WTC11 (cell line): ENCODE measurements at places on chromosomes 11 and 22.

DNA sequence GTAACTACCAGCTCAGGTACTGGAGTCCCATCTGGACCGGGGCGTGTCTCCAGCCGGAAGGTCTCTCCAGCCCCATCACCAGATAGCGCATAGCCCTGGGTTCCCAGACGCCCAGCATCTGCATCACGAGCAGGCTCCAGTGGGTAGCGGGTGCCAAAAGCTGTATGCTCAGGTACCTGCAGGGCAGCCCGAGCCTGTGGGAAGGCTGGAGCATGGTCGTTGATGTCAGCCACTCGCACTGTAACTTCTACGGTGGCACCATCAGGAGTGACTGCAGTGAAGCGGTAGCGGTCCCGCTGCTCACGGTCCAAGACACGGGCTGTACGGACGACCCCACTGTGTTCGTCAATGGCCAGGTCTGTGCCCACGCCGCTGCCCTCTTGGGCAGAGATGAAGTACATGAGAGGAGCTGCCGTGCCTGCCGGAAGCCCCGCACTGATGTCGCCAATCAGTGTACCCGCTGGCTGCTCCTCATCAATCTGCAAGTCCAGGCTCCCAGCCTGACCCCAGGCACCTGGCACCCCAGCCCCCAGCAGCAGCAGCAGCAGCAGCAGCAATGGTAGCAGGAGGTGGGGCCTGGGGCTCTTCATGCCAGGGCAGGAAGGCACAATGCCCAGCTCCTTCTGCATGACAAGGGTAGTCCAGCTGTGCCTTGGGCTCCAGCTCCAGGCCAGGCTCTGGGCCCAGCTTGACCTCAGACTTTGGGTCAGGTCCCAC lies 14.5 kb downstream of the DCHS1 start:
- no peak for DNase-seq

- no peak for DNase-seq
These were observed 3.2 kb downstream of the TAF1D start for GRCh38 chr11:93737904-93738612.

DNA sequence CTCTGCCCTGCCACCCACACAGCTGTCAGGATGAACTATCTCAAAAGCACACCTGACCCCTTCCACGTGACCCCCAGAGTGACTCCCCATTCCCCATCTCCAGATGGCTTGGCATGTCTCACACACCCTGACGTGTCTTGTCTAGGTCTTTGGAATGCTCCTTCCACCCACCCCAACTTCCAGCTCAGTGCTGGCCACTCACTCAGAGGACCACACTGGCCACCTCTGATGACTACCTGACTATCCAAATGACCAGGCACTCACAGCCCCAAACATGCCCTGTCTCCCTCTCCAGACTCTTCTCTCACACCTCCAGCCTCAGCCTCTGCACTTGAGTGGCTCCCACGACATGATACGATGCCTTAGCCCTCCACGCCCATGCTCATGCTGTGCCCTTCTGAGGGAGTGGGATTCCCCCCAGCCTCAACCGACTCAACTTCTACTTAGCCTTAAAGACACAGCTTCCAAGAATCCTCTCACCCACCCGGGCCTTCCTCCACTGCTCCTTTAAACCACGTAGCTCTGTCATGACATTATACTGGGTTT lies 259.4 kb downstream of the BUD13 start:
- no peak for DNase-seq

GRCh38 chr11:11215058-11215815 lies 137.8 kb downstream of the CSNK2A3 start:
- DNase-seq = no peak

DNA sequence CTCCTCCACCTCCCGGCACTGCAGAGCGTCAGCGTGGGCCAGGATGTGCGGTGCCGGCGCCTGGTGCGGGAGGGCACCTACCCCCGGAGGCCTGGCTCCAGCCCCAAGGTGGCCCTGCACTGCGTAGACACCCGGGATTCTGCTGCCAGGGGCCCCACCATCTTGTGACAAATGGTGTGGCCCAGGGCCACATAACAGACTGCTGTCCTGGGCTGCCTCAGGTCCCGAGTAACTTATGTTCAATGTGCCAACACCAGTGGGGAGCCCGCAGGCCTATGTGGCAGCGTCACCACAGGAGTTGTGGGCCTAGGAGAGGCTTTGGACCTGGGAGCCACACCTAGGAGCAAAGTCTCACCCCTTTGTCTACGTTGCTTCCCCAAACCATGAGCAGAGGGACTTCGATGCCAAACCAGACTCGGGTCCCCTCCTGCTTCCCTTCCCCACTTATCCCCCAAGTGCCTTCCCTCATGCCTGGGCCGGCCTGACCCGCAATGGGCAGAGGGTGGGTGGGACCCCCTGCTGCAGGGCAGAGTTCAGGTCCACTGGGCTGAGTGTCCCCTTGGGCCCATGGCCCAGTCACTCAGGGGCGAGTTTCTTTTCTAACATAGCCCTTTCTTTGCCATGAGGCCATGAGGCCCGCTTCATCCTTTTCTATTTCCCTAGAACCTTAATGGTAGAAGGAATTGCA lies 13.5 kb downstream of the TSKU start:
- no peak for DNase-seq

DNA sequence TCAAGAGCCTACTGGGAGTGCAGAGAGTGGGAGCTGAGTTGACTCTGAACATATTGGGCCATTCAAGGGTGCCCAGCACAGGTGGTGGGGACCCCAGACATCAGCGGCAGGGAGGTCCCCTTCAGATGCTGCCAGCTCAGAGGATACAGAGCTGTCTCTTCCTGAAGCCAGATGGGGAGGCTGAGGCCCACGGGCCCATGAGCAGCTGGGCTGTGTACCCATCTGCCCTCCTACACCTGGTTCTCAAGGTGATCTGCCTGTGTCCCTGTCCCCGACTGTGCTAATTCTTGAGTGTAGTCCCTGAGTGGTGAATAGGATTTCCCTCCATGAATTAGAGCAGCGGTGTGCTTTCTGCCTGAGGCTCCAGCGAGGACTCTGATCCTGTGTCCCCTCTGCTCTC lies 76.3 kb downstream of the MICAL2 start:
- DNase-seq = no peak

DNA sequence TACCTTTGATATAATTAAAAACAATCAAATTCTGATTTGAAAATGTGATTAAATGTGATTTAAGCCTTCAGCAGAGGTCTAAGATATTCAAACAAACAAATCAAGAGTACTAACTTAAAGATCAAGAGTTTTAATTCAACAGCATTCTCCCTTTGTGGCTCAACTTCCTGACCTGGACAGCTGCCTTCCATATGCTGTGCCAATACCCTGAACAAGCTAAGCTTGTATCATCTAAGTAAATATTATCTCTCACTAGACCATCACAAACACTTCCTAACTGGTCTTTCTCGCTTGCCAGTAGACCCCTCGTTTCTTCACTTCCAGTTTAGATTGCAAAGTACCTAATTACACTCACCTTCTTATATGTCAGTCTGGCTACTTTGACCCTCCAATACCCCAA lies 35.9 kb upstream of the P4HA3 start:
- DNase-seq = no peak

- DNase-seq = no peak
These were observed 29.1 kb upstream of the LMO2 start for GRCh38 chr11:33920838-33921613.

DNA sequence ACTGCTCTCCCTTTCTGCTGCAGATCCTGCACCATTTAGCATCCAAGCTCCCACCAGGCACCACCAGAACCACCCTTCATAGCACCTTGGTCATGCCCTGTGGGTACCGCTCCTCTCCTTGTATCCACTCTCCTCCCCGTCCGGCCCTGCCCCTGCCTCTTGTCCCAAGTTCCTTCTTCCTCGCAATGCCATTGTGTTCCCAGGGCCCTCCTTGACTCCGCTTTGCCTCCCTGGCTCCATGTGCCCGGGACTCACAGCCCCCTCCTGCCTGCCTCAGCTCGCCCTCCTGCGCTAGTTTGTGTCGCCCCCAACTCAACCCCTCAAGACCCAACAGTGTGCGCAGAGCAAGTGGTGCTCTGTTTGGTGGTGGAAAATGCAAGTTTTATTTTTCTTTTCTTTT lies 10.8 kb downstream of the FADS2 start:
- DNase-seq = no peak

GRCh38 chr11:102599642-102600261 lies 25.4 kb downstream of the MMP20 start:
- DNase-seq = no peak

DNA sequence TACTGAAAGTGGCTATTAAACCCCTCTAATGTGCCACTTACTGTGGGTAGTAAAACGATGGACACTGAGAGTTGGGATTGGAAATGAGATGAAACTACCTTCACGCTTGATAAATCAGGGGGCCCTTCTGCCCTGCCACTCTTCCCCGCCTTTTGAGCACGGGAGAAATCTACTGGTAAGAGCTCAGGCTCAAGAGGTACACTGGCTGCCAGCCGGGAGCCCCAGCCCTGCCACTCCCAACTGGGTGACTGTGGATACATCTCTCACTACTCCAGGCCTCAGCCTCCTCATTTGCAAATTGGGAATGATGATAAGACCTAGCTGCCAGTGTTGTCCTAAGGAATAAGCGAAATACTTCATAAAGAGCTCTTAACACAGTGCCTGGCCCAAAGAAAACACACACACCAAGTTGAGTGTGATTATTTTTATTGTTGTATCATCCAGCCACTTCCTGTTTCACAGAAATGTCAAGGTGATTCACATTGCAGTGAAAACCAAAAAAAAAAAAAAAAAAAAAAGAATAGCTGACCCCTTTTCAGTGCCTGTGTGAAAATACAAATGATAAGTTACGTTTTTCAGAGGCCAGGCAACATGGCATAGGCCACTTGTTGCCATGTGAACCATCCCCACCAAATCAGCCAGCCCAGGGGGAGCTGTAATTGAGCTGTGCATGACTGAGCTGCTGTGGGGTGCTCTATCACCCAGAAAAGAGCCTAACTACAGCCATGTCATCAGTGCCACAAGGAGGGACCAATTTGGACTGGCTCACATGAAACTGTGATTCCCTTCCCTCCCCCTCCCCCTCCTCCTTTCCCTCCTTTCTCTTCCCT lies 4.4 kb upstream of the ZNRD2 start:
- DNase-seq = no peak

GRCh38 chr11:11752679-11753078 lies 89.1 kb upstream of the USP47 start:
- no peak for DNase-seq

DNA sequence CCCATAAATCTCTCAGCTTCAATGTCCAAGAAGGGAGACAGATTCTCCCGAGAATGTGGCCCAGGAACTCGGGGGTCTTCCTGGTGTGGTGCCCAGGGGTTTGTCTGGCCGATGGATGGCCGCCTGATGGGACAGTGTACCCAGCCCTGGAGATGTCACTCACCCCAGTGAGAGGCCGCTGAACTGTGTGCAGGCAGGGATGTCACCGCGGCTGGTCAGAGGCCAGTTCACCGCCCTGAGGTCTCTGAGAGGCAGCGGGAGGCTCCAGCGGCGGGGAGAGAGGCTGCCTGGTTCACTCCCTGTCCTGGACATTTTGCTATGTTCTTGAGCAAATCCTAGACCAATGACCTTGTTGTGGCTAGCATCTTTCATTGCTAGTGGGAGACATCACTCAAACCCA lies 1349.5 kb downstream of the BRD1 start:
- DNase-seq = no peak

- DNase-seq = no peak
These were observed 14.6 kb upstream of the VWCE start for GRCh38 chr11:61309739-61310138.

GRCh38 chr11:68508425-68508824 lies 47.9 kb downstream of the PPP6R3 start:
- no peak for DNase-seq

DNA sequence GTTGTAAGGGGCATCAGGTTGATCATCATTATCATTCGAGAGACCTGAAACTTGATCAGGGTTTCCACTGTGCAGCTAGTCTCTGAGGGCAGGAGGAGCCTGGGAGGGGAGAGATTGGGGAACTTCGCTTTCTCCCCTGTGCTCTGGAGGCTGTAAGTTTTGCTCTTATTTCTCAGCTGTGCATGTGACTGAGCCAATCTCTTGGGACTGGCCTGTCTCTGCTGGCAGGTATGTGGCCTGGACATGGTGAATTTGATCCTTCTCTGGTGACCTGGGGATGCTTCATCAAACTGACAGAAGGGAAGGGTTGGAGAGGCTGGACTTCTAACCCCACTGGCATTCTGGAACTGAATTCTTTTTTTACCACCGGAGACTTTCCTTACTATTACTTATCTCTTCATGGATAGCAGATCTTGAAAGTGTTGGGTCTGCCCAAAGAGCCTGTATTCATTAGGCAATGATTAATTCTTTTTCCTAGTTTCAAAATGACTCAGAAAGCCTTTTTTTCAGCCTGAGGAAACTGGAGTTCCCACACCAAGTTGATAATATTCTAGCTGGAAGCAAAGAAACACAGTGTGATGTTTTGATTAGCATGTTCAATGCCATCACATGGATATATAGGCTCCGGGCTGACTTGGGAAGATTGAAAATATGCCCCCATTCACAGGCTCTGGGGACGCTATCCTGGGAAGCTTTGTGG lies 36.5 kb downstream of the TSPAN18 start:
- no peak for DNase-seq

- no peak for DNase-seq
These were observed 44.5 kb downstream of the PDE3B start for GRCh38 chr11:14687943-14688627.

- no peak for DNase-seq
These were observed 34.8 kb upstream of the FZD4 start for GRCh38 chr11:86990031-86990430.
